ENCODE measurements at places on chromosomes 1 and 21.

DNA sequence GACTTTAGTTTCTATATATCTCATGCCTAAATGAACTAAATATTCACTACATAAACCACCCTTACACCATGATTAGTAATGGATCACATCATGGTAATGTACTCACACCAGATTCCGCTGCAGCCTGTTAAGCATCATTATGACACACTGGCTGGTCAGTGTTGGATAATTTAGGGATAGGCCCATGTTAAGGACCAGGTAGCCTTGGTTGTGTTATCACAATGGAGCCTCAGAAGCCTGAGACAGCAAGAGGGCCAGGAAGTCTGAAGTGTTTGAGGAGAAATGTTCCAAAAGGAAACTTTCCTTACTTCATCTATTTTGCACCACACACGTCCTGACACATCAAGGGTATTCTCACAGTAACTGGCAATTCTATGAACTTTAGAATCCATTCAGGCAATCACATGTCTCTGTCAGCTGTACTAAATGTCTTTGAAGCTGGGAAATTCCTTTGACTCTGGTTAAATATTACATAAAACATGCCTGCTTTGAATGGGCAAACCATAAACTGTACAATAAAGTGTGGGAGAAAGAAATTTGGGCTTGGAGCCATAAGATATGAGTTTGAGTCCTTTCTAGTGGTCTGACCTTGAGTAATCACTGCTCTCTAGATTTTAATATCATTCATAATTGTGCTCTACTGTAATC is 105.3 kb upstream of the DPT start:
- DNase-seq: no peak

DNA sequence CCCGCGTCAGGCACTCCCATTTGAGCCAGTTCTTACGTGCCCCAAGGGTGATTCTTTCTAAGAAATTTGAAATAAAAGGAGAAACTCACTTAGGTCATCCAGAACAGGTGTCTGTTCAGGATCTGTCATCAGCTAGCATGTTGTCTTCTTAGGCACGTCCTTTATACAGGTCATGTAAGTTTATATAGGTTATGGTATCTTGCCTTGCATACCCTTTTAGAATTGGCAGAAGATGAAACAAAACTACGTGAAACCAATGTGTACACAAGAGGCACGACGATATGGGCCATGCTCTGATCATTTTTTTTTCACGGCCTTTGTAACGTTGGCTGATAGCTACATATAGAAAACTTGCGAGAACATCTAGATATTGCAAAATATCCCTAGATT is 579 bp upstream of the GTF2B start:
- no peak for DNase-seq

DNA sequence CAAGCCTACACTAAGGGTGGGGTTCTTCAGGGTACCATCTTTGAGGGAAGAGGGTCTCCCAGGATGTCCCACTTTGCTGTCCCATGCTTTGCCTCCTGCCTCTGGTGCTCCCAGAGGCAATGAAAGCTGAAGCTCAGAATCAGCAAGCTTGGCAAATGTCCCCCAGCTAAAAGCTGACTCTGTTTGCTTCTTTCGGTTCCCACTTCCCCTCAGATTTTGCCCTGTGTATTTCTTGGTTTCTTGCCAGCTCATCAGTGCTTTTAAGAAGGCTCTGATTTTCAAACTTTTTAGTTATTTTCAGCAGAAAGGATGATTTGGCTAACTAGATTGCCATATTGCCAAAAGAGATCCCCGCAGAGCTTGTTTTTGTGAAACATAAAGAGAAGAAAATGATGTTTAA is 33.1 kb upstream of the COG2 start:
- no peak for DNase-seq

DNA sequence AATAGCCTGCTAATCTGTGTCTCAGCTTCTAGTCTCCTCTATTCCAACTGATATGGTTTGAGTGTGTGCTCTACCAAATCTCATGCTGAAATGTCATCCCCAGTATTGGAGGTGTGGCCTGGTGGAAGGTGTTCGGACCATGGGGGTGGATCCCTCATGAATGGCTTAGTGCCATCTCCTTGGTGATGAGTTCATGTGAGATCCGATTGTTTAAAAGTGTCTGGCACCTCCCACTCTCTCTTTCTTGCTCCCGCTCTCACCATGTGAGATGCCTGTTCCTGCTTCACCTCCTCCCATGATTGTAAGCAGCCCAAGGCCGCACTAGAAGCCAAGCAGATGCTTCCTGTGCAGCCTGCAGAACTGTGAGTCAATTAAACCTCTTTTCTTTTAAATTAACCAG is 73.5 kb upstream of the CAMK1G start:
- DNase-seq: no peak

GRCh38 chr1:2495026-2495425 is 18.9 kb downstream of the PLCH2 start:
- DNase-seq: no peak

DNA sequence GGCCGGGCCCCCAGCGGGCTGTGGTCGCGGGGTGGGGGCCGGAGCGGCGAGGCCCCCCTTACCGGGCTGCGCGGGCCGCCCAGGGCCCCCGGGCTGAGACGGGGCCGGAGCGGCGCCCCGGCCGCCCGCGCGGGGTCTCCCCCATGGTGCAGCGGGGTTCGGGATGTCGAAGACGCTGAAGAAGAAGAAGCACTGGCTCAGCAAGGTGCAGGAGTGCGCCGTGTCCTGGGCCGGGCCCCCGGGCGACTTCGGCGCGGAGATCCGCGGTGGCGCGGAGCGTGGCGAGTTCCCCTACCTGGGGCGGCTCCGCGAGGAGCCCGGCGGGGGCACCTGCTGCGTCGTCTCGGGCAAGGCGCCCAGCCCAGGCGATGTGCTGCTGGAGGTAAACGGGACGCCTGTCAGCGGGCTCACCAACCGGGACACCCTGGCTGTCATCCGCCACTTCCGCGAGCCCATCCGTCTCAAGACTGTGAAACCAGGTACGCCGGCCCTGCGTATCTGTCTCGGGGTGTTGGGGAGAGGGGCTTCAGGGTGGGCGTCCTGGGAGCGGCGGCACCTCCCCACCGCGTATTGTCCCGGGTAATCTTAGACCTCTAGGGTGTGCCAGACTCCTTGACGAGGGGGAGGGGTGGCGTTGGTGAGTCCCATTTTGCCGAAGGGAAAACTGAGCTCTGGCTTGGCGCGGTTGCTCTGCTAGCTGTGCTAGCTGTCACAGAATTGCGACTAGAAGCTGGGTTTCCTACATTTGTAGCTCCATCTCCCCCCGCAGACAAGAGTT is 745 bp downstream of the MAGI3 start:
- peak; percentile 20 for DNase-seq

GRCh38 chr1:172408958-172409357 is 11.5 kb upstream of the C1orf105 start:
- DNase-seq: peak; percentile 46

- DNase-seq: no peak
These were observed 99.5 kb downstream of the BCAR3 start for GRCh38 chr1:93581917-93582850.

DNA sequence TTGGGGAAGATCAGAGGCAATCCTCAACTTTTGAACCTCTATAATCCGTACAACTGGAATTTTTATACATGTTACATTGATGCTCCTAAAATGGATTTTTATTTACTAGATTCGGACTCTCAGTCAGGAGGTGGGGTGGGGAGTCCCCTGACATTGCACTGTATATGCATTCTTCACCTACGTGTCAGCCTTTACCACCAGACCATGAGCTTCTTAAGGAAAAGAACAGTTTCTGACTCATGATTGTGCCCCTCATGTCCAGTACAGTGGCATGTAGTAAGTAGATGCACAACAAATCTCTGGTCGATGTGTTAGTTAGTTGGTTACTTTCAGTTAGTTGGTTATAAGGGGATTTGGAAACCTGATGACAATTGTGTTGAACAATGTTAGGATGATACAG is 15.4 kb downstream of the LPAR3 start:
- peak; percentile 57 for DNase-seq

GRCh38 chr1:67785847-67786753 is 47.2 kb downstream of the GNG12 start:
- DNase-seq: peak; percentile 50

DNA sequence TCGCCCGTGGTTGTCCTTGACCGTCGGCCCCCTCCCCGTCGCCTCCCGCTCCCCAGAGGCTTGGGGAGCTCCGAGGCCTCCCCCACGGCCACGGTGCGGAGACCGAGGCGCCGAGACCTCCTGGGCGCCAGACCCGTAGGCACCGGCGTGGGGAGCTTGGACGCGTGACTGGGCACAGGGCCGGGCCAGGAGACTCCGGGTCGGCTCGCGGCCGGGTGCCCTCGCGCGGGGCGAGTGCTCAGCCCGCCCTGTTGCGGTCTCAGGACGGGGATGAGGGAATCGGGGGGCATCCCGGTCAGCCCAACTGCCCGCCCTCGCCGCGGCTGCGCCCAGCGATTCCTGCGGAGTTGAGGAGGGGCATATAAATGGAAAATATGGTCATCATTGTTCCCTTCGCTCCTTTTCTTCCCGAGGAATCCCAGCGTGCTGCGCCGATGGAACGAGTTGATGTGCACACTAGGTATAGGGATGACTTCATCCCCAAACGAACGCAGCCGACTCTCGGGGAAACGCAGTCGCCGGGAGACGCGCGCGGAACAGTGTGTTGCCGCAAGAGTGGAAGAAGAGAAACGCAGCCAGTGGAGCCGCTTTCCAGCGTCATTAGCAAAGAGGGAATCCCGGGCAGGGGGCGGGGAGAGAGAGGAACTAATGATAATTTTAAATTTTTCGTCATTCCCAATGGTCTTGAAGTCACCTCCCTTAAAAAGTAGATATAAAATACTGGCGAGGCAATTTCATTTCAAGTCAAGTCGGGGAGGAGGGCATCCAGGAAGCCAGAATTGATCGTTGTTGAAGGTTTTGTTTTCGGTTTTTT is 747 bp upstream of the ENAH start:
- peak; percentile 84 for DNase-seq

DNA sequence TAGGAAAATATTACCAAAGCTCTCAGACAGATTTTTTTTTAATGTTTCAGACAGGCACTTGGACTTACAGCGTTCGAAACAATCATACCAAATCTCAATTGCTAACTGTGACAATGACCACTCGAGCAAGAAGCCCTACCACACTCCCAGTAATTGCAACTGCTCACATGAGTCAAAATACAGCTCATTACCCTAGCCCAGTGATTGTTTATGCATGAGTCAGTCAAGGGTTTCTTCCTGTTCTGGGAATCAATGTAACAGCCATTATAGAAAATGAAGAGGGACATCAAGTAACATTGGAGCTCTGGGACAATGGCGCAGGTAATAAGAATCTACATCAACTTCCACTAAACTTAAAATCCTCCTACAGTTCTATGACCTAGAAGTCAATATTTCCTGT is 56.1 kb upstream of the SH3GLB1 start:
- peak; percentile 78 for DNase-seq

GRCh38 chr1:28811766-28812668 is at the start of gene OPRD1:
OPRD1 (plus strand) TSS chr1:28812170; CDS start chr1:28812384, 214 bp downstream.
- DNase-seq: peak; percentile 9

- DNase-seq: no peak
These were observed 123.1 kb upstream of the RUNX1 start for GRCh38 chr21:35172231-35172630.

DNA sequence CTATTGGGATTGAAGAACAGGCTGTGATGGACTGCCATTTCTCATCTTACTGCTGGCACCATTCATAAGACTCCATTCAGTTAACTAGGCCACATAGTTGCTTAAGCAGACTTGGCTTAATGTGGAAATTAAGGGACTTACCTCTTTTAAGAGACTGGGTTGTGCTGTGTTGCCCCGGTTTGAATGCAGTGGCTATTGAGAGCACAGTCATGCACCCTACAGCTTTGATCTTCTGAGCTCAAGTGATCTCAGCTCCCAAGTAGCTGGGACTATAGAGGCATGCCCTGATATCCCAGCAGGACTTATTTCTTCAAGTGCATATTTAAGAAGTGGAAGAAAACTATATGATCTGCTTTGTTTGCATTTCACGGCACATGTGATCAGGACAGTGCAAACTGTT is 181.1 kb downstream of the RASAL2 start:
- peak; percentile 29 for DNase-seq

DNA sequence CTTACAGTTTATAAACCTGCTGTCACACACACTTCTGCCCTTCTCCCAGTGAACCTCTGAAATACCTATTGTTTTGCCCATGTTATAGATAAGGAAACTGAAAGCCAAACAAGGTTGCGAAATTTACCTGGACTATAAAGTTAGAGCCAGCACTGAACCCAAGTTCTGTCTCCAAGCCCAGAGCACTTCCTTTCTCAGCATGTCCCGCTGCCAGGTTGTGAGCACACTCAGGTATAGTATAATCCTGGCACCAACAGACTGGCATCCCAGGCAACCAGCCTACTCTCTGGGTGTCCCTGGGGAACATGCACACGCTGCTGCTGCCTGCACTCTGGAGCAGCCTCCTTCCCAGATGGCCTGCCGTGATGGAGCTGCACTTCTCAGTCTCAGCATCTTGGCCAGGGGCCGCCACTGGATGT is 45.1 kb downstream of the PGBD5 start:
- DNase-seq: no peak

DNA sequence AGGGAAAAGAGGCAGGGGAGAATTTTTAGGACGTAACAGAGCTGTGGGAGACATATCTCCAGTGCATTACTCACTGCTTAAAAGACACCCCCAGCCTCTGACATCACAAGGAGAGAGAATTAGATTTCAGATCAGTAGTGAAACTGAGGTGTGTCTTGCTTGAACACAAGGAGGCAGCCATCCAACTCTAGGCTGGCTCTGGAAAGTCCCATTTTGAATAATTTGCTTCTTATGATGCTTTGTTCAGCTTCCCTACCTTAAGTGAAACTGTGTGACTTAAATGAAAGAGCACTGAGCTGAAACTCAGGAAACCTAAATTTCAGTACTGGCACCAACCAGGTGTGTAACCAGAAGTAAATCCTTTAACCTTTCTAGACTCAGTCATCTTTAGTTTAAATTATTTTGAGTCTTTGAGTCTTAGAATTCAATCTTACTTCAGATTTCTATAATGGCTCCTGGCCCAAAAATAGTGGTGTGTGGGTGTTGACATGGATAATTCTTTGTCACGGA is 251.6 kb upstream of the SGIP1 start:
- DNase-seq: peak; percentile 61

DNA sequence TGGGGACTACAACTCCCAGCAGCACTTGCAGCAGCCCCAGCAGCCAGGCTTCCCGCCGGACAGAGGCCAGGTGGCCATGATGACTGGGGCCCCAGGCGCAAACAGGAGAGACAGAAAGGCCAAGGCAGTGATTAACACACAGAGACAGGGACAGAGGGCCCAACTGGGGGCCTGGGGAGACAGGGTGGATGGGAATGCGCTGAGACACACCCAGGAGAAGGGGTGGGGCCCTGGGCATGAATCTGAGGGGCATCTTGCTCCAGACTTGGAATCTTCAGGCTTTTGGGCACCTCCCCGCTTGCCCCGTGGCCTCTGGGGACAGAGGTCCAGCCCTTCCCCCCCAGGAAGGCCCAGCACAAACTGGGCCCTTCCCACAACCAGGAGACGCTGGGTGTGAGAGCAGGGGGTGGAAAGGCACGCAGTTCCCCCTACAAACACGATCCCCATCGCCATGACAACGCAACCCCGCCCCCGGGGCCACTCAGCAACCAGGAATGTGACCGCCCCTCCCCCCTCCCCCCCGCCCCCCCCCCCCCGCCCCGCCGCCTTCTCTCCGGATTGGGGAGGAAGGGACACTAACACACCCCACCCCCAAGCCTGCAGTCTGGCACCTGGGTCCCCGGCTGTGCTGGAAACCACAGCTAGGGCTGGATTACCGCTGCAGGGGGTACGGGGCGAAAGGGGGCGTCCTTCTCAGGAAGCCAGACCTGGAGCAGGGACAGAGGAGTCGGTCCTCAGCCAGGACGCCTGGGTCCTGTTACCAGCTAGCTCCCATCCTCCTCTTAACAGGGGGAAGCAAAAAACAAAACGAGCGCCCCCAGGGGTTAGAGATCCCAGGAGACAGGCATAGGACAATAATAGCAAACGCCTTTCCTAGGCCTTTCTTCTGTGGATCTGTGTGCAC is 4.5 kb downstream of the HDGF start:
- DNase-seq: peak; percentile 97
